ENCODE measurements at places on chromosomes 6 and 20. TPM values are rescaled to one million over a fixed set of nuclear protein-coding genes. Genes with fewer than 3 reads are reported as not detected.

- no peaks in the 10 kb centered on the region for H3K27me3 ChIP-seq
- peaks cover 30% of the 10 kb centered on the region for H3K4me1 ChIP-seq
- peak within 1 kb of the TSS; percentile 75 for H3K27ac ChIP-seq
- H3K4me3 ChIP-seq = peak within 1 kb of the TSS; percentile 73
Measured at GRCh38 chr6:130222775-130223174, at the start of gene SAMD3. Gene SAMD3, minus strand, starts transcription at chr6:130222951. Its CDS starts 7,678 bp downstream, at chr6:130215273.

Gene TTK
- total RNA-seq = 26.2 TPM

DNA sequence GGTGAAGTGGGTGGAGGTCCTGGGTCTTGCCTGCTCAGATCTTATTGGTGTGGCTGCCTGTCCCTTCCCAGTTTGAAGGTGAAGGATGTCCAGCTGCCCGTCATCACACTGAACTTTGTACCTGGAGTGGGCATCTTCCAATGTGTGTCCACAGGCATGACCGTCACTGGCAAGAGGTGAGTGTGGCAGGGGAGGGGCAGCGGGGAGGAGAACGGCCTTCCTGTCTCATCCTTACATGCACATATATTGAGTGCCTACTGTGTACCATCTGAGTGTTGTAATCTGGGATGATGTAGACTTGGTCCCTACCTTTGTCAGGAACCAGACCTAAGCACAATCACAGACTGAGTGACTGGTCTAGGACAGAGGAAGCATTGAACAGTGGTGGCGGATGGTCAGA lies 2.7 kb downstream of the BPIFB6 start:
- peaks cover 3% of the 10 kb centered on the region for H3K27me3 ChIP-seq
- no peak for DNase-seq
- H3K4me3 ChIP-seq = no peak overlapping the region
- no peak overlapping the region for H3K27ac ChIP-seq

Gene NRN1
- total RNA-seq = 0.75 TPM

GRCh38 chr20:15917283-15917682 lies 656.0 kb downstream of the KIF16B start:
- no peaks in the 10 kb centered on the region for H3K4me1 ChIP-seq
- no peak overlapping the region for H3K27ac ChIP-seq
- DNase-seq = no peak
- H3K27me3 ChIP-seq = no peaks in the 10 kb centered on the region

Gene KCNK17
- not detected for total RNA-seq

GRCh38 chr6:28251661-28252008 lies 434 bp downstream of the ZKSCAN4 start:
- DNase-seq = peak; percentile 31
- peak overlapping the region; percentile 78 for H3K27ac ChIP-seq
- H3K4me3 ChIP-seq = peak overlapping the region; percentile 98
- peaks cover 29% of the 10 kb centered on the region for H3K36me3 ChIP-seq

DNA sequence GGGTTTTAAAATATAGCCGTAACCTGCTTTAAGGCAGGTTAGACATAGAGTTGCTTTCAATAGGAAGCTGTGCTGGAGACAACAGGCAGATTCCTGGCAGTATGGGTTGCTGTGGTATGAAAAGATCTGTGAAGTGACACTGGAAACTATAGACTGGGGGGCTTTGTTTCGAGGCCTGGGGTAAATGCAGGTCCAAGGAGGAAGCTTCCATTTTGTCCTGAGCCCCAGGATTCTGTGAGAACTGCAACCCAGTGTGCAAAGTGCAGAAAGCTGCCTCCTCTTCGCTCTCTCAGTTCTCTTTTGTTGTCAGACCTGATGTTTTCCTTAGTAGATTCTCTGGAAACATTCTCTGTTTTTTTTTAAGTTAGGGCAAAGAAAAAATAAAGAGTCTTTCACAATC lies 86.9 kb downstream of the LYRM4 start:
- no peaks in the 10 kb centered on the region for H3K27me3 ChIP-seq
- peaks cover 2% of the 10 kb centered on the region for H3K36me3 ChIP-seq
- peak overlapping the region; percentile 68 for H3K4me3 ChIP-seq
- peaks cover 35% of the 10 kb centered on the region for H3K4me1 ChIP-seq
- peak overlapping the region; percentile 85 for H3K27ac ChIP-seq

GRCh38 chr6:3566812-3567211 lies 110.0 kb upstream of the SLC22A23 start:
- H3K36me3 ChIP-seq = no peaks in the 10 kb centered on the region
- no peak overlapping the region for H3K4me3 ChIP-seq

GRCh38 chr6:130389142-130389541 lies 23.3 kb downstream of the TMEM200A start:
- DNase-seq = no peak
- no peaks in the 10 kb centered on the region for H3K4me1 ChIP-seq
- H3K27me3 ChIP-seq = peaks cover 28% of the 10 kb centered on the region
- H3K4me3 ChIP-seq = no peak overlapping the region

DNA sequence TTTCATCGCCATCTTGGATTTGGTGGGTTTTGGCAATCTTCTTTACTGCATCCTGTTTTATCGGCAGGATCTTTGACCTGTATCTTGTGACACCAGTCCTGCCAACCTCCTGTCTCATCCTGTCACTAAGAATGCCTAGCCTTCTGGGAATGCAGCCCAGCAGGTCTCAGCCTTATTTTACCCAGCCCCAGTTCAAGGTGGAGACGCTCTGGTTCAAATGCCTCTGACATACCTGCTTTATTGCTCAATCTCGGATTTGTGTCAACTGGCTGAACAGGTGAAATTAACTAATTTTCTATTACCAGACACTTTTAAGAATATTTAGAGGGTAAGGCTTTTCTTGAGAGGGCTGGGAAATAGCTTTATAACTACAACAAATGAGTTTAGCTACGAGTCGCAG lies 102.5 kb downstream of the SASH1 start:
- no peak for DNase-seq
- H3K4me3 ChIP-seq = no peak overlapping the region
- peaks cover 24% of the 10 kb centered on the region for H3K27me3 ChIP-seq
- H3K27ac ChIP-seq = no peak overlapping the region

DNA sequence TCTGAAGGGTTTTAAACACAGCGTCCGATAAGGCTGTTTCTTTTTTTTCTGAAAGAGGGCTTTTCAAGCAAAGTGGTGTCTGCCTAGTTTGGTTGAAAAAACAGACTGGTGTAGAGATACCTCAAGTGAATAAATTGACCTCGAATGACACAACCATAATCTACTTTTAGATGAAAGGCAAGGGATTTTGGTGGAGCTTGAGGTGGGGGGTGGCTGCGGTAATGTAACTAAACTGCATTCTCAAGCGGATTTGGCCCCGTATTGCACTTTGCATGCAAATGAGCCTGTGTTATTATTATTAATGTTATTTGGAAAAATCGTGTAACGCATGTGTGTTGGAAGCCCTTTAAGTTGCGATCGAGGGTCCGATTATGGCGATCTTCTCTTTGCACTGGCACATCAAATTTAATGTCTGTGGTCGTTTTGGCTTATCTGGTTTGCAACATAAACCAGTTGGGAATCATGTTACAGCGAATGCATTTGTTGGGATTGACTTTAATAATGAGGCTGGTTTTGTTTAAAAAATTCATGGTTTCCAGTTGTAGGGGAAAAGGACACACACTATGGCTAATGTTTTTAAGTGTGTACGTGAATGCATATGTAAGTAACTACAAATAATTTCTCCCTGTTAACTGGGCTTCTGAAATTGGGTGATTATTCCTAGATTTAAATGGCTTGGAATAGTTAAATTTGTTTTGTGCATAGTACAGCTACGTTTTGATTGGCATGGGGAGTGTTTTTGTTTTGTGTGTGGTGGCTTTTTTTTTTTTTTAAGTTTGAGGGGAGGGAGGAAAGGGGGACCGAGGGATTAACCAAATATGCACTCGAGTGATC lies 1.0 kb downstream of the JARID2 start:
- no peaks in the 10 kb centered on the region for H3K27me3 ChIP-seq
- H3K27ac ChIP-seq = peak overlapping the region; percentile 99
- peak overlapping the region; percentile 99 for H3K4me3 ChIP-seq
- peak; percentile 17 for DNase-seq
- peaks cover 37% of the 10 kb centered on the region for H3K4me1 ChIP-seq

- no peaks in the 10 kb centered on the region for H3K4me1 ChIP-seq
- no peaks in the 10 kb centered on the region for H3K27me3 ChIP-seq
- no peaks in the 10 kb centered on the region for H3K36me3 ChIP-seq
- H3K4me3 ChIP-seq = no peak overlapping the region
- no peak overlapping the region for H3K27ac ChIP-seq
Measured at GRCh38 chr20:11952639-11953038, 34.9 kb downstream of the BTBD3 start.

DNA sequence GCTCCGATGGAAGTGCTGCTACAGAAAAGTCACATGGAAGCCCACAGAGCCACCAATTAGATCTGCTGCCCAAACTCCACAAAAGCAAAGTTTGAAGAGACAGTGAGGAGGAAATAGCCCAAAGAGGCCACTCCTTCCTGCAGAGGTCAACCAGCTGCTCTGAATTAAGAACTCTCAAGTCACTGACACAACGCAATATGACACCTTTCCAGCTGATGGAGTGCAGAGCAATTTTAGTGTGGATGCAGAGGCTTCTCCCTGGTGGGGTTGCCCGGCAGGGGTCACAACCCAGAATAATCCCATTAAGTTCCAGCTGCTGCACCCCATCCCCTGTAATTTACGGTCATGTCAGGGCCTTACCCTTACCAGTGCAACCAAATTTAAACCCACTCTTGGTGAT lies 361.9 kb upstream of the JARID2 start:
- H3K36me3 ChIP-seq = no peaks in the 10 kb centered on the region
- no peak overlapping the region for H3K27ac ChIP-seq
- H3K27me3 ChIP-seq = no peaks in the 10 kb centered on the region
- H3K4me1 ChIP-seq = peaks cover 9% of the 10 kb centered on the region

DNA sequence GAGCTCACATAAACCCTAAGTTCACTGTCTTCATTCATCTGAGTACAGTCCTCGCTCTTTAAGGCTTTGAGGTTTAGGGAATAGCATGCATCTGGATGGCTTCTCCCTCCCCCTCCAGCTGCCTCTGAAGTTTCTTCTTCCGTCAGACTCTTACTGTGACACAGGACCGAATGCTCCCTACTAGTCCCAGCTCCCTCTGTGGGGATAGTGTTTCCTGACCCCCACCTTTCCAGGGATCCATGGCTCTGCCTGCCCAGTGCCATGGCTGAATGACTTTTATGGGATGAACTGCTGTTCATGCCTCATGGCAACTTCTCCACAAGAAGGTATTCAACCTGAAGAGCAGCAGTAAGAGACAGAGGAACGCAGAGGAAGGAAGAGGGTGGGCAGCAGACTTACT lies 79.8 kb upstream of the EMILIN3 start:
- no peak overlapping the region for H3K4me3 ChIP-seq
- no peak for DNase-seq
- peaks cover 10% of the 10 kb centered on the region for H3K4me1 ChIP-seq
- H3K27me3 ChIP-seq = no peaks in the 10 kb centered on the region
- H3K27ac ChIP-seq = no peak overlapping the region

Gene EYS
- not detected for total RNA-seq

- H3K27me3 ChIP-seq = peaks cover 8% of the 10 kb centered on the region
- DNase-seq = no peak
- H3K4me1 ChIP-seq = peaks cover 17% of the 10 kb centered on the region
- H3K36me3 ChIP-seq = no peaks in the 10 kb centered on the region
Measured at GRCh38 chr6:53441035-53441493, 92.3 kb upstream of the ELOVL5 start.

Gene DSP
- 0.02 TPM for total RNA-seq

DNA sequence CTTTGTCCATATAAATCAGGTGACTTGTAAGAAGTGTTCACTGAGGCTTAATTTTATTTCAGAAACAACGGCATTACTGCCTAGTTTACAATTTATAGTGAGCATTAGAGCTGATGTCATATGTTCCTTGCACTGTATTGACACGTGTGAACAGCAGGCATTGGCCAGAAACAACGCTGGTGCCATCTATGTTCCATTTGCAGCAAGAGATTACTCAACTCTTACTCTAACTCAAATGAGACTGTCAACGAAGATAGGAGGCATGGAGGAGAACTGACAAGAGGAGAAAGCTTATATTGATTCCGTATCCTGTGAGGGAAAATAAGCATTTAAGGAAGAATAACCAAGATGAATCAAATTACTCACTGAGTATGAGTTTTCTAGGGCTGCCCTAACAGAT lies 48.4 kb downstream of the MTFR2 start:
- no peak overlapping the region for H3K27ac ChIP-seq
- H3K27me3 ChIP-seq = no peaks in the 10 kb centered on the region
- peaks cover 2% of the 10 kb centered on the region for H3K4me1 ChIP-seq

Gene OPRM1
- not detected for total RNA-seq

GRCh38 chr6:118718903-118719302 lies 67.5 kb upstream of the CEP85L start:
- H3K27ac ChIP-seq = peak overlapping the region; percentile 78
- no peak for DNase-seq
- H3K4me3 ChIP-seq = no peak overlapping the region

GRCh38 chr6:88722686-88723085 lies 240.7 kb downstream of the RNGTT start:
- no peak overlapping the region for H3K4me3 ChIP-seq
- no peak overlapping the region for H3K27ac ChIP-seq
- no peaks in the 10 kb centered on the region for H3K27me3 ChIP-seq
- peaks cover 16% of the 10 kb centered on the region for H3K4me1 ChIP-seq
- H3K36me3 ChIP-seq = peaks cover 6% of the 10 kb centered on the region

Gene ARFGEF3
- 0.55 TPM for total RNA-seq

DNA sequence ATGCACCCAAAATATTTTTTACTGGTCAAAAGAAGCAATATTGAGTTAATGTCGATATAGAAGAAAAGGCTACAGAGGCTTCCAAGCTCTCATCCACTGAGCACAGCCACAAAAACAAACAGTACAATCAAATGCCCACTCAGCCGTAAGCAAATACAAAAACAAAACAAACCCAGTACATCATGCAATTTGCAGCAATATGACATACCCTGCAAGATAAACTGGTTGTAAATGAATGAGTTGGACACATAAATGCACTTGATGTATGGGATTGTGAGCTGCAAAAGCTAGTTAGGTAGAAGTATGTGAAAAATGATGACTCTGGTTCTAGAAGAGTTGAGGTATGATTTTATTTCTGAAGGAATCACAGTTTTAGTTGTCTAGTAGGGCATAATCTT lies 83.9 kb downstream of the SESN1 start:
- no peaks in the 10 kb centered on the region for H3K27me3 ChIP-seq
- H3K36me3 ChIP-seq = peaks cover 10% of the 10 kb centered on the region
- no peak for DNase-seq
- no peak overlapping the region for H3K4me3 ChIP-seq
- no peak overlapping the region for H3K27ac ChIP-seq

DNA sequence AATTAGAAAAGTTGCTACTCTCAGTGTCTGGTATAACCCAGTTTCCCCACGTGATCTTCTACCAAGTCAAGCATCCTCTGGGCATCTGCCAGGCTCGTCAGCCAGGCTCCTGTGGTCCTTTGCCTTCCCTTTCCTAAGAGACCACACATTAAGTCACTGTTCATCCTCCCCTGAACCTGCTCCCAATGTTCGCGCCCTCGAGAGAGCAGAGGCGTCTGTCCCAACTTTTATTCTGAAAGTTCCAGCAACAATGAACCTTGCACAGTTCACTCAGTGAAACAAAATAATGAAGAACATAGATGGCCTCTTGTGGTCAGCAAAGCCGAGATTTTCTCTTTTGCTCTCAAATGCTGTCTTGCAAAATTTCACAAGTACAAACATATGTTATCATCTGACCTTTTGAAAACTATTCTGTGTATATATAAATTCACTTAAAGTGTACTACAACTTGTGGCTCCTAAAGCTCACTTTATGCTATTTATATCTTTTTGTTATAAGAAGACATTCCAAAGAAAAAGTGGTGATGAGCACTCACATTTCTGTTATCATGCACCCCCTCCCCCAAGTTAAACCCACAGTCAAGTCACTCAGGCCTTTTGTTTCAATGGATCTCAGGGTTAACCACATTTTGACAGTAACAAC lies 39.2 kb upstream of the NHSL1 start:
- DNase-seq = no peak
- H3K27me3 ChIP-seq = peaks cover 31% of the 10 kb centered on the region
- H3K4me3 ChIP-seq = no peak overlapping the region
- H3K36me3 ChIP-seq = no peaks in the 10 kb centered on the region
